Breast epithelium (tissue), 4 donors: ENCODE measurements at places on chromosomes 1 and 21.

GRCh38 chr1:216310776-216311175 lies 112.5 kb downstream of the USH2A start:
- H3K27me3 ChIP-seq: no peaks in the 10 kb centered on the region
- no peak for DNase-seq
- no peak overlapping the region for H3K4me3 ChIP-seq
- H3K4me1 ChIP-seq: no peaks in the 10 kb centered on the region

DNA sequence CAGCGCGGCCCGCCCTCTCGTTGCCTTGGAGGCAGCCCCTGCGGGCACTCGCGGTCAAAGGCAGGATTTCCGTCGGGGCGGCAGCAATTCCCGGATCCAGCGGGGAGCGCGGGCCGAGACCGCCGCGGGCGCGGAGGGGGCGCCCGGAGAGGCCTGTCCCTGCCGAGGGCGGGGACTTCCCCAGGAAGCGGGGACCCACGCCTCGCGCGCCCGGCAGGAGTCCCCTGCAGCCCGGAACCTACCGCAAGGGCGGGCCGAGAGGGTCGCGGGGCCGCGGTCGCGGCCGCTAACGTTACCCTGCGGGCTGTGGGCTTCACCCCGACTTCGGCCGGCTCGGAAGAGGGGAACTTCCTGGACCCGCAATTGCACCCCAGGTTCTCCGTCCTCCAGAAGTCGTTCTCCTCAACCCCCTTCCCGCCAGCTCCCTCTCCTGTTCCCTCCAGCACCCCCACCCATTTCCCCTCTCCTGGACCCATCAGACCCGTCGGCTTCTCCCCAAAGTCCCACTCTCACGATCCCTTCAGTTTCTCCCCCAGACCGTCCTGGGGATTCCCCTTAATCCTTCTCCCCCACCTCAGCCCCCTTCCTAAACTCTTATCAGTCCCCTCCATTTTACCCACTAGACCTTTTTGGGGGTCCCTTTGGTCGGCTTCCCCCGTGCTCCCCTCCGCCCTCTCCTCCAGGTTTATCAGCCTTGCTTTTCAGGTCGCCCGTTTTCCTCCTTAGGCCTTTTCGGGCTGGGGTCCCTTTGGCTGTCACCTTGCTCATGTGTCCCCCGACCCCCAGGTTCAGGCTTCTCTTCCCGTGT lies 604 bp downstream of the FGR start:
- no peaks in the 10 kb centered on the region for H3K36me3 ChIP-seq
- H3K27me3 ChIP-seq: no peaks in the 10 kb centered on the region
- H3K4me3 ChIP-seq: peak overlapping the region; percentile 61
- H3K27ac ChIP-seq: peak overlapping the region; percentile 61
- no peak for DNase-seq
- H3K4me1 ChIP-seq: no peaks in the 10 kb centered on the region

DNA sequence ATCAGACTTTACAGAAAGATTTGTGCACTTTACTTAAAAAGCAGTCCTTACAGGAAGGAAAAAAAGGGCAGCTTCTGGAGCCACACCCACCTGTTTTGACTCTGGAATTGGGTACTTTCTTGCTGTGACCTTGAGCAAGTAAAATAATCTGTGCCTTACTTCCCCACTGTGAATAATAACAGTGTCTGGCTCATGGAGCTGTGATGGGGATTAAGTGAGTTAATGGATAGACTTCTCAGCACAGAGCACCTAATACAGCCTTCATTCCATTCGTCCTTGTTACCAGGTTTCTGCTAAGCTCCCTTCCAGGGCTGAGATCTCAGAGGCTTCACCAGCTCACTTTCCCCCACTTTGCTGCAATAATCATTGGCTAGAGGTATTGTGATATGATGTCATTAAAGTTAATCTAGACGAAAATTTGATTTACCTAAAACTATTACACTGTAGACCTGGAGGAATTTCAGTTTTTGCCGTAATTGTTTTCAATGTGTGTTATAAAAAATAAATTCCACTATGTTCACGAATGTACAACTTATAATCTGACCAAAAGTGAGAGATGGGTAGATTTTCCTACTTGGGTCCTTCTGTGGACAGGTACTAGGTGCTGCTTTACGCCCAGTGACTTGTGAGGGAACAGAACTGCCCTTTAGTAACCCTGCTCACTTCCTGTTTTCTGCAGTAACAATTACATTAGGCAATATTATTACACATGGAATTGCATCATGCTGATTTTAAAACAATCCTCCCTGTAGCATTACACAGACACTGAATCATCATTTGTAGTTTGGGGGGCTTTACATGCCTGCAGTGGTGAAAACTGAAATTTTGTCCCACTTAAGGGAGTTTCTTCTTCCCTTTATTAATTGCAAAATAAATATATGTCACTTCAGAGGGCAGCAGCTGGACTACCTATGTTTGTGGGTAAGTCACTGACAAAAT lies 19.7 kb upstream of the ABCG1 start:
- no peak overlapping the region for H3K4me3 ChIP-seq
- H3K36me3 ChIP-seq: no peaks in the 10 kb centered on the region
- DNase-seq: no peak
- H3K4me1 ChIP-seq: peaks cover 4% of the 10 kb centered on the region
- no peaks in the 10 kb centered on the region for H3K27me3 ChIP-seq
- peak overlapping the region; percentile 33 for H3K27ac ChIP-seq

- peaks cover 25% of the 10 kb centered on the region for H3K4me1 ChIP-seq
- H3K27ac ChIP-seq: peak overlapping the region; percentile 73
- DNase-seq: no peak
- no peaks in the 10 kb centered on the region for H3K27me3 ChIP-seq
- no peaks in the 10 kb centered on the region for H3K36me3 ChIP-seq
These were observed 60.3 kb downstream of the SLC45A1 start for GRCh38 chr1:8378178-8378577.

GRCh38 chr1:234555390-234556024 lies 54.5 kb downstream of the IRF2BP2 start:
- H3K4me1 ChIP-seq: no peaks in the 10 kb centered on the region
- no peak overlapping the region for H3K27ac ChIP-seq
- no peaks in the 10 kb centered on the region for H3K27me3 ChIP-seq
- H3K4me3 ChIP-seq: no peak overlapping the region

GRCh38 chr1:243497939-243498681 lies 242.3 kb downstream of the SDCCAG8 start:
- H3K4me3 ChIP-seq: no peak overlapping the region
- H3K36me3 ChIP-seq: no peaks in the 10 kb centered on the region

DNA sequence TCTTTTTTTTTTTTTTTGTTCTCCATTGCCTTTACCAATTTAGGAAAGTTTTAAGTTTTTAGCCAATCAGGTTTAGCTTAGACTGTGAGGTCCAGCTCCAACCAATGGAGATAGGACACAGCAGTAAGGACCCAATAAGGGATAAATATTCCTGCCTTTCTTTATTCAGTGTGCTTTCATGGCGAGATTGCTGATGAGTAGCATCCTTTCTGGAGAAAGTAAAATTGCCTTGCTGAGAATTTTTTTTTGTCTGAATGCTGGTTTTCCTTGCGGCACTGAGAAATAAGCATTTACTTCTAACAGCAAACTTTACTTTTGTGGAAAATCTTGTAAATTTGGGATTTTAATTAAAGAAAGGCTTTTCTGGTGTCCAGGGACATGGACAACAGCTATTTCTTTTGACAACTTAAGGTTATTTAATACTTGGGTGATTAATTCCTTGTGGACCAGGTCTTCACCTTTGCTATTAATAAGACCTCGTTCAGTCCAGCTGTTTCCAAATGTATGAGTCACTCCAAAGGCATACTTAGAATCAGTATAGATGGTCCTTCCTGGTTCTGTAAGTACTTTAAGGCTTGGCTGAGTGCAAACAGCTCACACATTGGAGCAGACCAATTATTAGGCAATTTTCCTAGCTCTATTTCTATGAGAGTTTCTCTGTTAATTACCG lies 54.1 kb downstream of the SERINC2 start:
- no peaks in the 10 kb centered on the region for H3K27me3 ChIP-seq
- no peak for DNase-seq
- no peaks in the 10 kb centered on the region for H3K36me3 ChIP-seq

GRCh38 chr21:46295996-46296752 lies 10.0 kb downstream of the YBEY start:
- peak; percentile 61 for DNase-seq
- H3K36me3 ChIP-seq: no peaks in the 10 kb centered on the region
- H3K4me1 ChIP-seq: peaks cover 4% of the 10 kb centered on the region
- peak overlapping the region; percentile 88 for H3K27ac ChIP-seq
- no peaks in the 10 kb centered on the region for H3K27me3 ChIP-seq

GRCh38 chr1:207319199-207319598 lies 2.3 kb upstream of the CD55 start:
- no peaks in the 10 kb centered on the region for H3K36me3 ChIP-seq
- no peaks in the 10 kb centered on the region for H3K27me3 ChIP-seq
- no peaks in the 10 kb centered on the region for H3K4me1 ChIP-seq
- H3K27ac ChIP-seq: peak overlapping the region; percentile 98

- no peaks in the 10 kb centered on the region for H3K4me1 ChIP-seq
- no peaks in the 10 kb centered on the region for H3K27me3 ChIP-seq
- H3K36me3 ChIP-seq: no peaks in the 10 kb centered on the region
- no peak for DNase-seq
- H3K4me3 ChIP-seq: no peak overlapping the region
These were observed 19.5 kb upstream of the NCMAP start for GRCh38 chr1:24536391-24536840.

- H3K4me1 ChIP-seq: no peaks in the 10 kb centered on the region
- H3K27ac ChIP-seq: no peak overlapping the region
- no peaks in the 10 kb centered on the region for H3K36me3 ChIP-seq
- no peak for DNase-seq
- no peak overlapping the region for H3K4me3 ChIP-seq
These were observed 263.6 kb downstream of the DUSP10 start for GRCh38 chr1:221478050-221478949.

DNA sequence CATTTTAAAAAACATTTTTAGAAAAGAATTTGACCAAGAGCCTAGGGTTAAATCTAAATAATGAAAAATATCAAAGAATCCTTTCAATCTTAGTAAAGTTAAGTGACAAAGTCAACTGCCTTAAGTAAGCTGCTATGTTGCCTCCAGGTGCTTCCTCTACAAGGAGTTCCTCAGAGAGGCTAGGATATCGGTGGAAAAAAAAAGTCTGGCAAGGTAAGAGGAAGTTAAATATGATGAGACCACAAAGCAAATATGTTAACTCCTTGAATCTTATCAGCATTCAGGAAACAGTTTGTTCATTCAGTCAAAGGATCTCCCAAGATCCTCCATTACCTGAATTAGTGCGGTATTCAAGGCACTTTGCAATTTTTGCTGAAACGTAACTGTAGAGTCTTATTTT lies 563.5 kb downstream of the PTPRC start:
- no peaks in the 10 kb centered on the region for H3K4me1 ChIP-seq

GRCh38 chr1:175676991-175677390 lies 66.4 kb downstream of the TNR start:
- no peaks in the 10 kb centered on the region for H3K36me3 ChIP-seq
- H3K27me3 ChIP-seq: no peaks in the 10 kb centered on the region
- no peak for DNase-seq
- no peak overlapping the region for H3K27ac ChIP-seq
- H3K4me3 ChIP-seq: no peak overlapping the region

GRCh38 chr1:176051402-176051801 lies 155.7 kb downstream of the COP1 start:
- H3K27me3 ChIP-seq: no peaks in the 10 kb centered on the region
- no peaks in the 10 kb centered on the region for H3K4me1 ChIP-seq
- no peak overlapping the region for H3K4me3 ChIP-seq
- no peak for DNase-seq
- no peaks in the 10 kb centered on the region for H3K36me3 ChIP-seq
- no peak overlapping the region for H3K27ac ChIP-seq

DNA sequence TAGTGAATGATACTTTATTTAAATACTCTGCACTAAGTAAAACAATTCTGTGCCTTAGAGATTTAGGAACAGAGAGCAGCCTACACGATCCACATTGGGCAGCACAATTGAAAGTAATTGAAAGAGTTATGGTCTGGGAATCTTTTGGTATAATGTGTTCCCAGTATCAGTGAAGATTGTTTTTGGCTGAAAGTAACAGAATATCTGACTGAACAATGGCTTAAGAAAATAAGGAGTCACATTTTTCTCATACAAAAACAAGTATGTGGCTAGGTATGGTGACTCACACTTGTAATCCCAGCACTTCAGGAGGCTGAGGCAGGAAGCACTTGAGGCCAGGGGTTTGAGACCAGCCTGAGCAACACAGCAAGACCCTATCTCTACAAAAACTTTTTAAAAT lies 306.2 kb downstream of the NFIA start:
- DNase-seq: no peak
- no peaks in the 10 kb centered on the region for H3K27me3 ChIP-seq
- no peaks in the 10 kb centered on the region for H3K36me3 ChIP-seq
- H3K4me1 ChIP-seq: no peaks in the 10 kb centered on the region
- no peak overlapping the region for H3K27ac ChIP-seq

GRCh38 chr1:7584643-7585042 lies 186.5 kb upstream of the VAMP3 start:
- H3K27ac ChIP-seq: no peak overlapping the region
- no peaks in the 10 kb centered on the region for H3K36me3 ChIP-seq
- no peak for DNase-seq

- H3K36me3 ChIP-seq: no peaks in the 10 kb centered on the region
- DNase-seq: no peak
- no peak overlapping the region for H3K27ac ChIP-seq
- H3K4me3 ChIP-seq: no peak overlapping the region
- H3K27me3 ChIP-seq: no peaks in the 10 kb centered on the region
These were observed 106.1 kb downstream of the SIM2 start for GRCh38 chr21:36804874-36805611.

- H3K4me3 ChIP-seq: no peak overlapping the region
- H3K27ac ChIP-seq: no peak overlapping the region
- H3K27me3 ChIP-seq: no peaks in the 10 kb centered on the region
- H3K36me3 ChIP-seq: no peaks in the 10 kb centered on the region
- DNase-seq: no peak
These were observed 195.1 kb downstream of the CRB1 start for GRCh38 chr1:197463142-197463541.

DNA sequence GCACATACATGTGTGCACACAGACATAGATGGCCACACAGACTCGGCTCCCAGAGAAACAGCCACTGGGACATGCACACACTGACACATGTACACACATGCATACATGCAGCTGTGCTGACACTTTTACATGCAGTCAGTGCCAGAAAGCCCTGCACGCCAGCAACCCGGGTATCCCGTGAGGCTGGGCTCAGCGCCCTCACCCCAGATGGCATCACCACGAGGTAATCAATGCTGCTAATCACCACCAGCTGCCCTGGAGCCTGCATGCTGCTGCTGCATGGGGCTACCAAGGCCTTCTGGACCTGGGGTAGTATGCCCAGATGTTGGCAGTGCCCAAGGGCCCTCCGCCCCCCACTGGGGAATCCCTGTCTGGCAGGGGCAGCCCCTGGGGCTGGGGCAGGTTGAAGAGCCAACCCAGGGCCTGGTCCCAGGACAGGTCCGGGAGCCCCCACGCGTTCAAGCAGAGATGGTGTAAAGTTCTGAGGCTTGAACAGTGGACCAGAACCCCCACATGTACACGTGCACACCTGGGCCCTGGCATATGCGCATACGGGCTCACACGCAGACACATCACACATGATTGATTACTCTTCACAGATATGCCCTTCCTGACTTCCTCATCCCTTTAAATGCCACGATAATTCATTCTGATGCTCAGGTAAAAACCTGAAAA lies 2.7 kb upstream of the COL16A1 start:
- no peak for DNase-seq
- H3K4me1 ChIP-seq: peaks cover 19% of the 10 kb centered on the region
- H3K27ac ChIP-seq: no peak overlapping the region
